ENCODE measurements at places on chromosomes 7 and 10.

DNA sequence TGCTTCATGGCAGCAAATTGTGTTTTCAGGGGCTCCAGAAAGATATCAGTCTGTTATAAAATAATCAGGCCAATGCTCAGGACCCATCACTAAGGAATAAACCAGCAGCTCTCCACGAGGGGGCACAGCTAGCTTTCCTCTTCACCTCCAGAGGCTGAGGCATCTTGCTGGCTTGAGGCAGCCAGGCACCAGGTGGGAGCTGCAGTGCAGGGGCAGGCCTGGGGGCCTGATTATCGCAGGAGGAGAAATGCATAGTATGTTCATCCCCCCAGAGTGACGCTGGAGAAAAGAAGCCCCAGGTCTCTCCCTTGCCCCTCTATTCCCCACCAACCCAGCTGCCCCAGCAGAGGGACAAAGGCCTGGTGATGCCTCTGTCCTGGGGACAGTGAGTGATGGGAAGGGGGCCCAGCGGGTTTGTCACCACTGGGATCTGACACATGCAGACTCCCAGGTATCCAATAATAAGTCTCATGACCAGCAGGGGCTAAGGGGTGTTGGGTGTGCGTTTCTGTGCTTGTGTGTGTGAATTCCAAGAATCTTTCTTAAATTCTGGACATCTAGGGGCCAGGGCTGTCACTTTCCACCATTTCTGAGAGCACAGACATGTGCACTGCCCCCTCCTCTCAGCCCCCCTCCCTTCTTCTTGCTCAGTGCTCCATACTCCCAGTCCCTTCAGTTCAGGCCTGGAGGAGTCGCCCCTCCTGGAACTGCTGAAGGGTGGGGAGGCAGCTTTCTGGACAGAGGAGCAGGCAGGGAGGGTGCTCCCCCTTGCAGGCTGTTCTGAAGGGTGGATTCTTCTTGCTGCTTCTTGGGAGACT lies 128.1 kb upstream of the FAM20C start:
- H3K27ac ChIP-seq, result no peak overlapping the region
- H3K4me3 ChIP-seq, result no peak overlapping the region
- no peaks in the 10 kb centered on the region for H3K36me3 ChIP-seq
- peak; percentile 81 for DNase-seq
- H3K4me1 ChIP-seq, result peaks cover 12% of the 10 kb centered on the region

DNA sequence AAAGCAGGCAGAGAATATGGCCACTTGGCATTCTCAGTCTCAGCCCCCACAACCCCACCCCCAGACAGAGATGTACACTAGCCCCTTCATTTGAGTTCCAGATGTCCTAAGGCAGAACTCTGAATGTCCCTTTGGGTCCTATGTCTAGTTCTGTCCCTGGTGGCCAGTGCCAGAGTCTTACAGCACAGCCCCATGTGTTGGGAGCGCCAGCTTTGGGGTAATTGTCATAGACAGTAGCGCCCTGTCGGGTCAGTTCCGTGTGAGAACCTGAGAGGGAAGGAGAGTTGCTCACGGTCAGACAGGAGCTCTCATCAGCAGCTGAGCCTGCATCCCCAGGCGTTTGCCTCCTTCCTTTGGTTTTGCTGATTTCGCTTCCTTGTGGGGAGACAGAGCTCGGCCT lies 94.9 kb upstream of the INSYN2A start:
- no peaks in the 10 kb centered on the region for H3K4me1 ChIP-seq
- DNase-seq, result no peak
- H3K36me3 ChIP-seq, result peaks cover 16% of the 10 kb centered on the region
- no peak overlapping the region for H3K4me3 ChIP-seq

- H3K27ac ChIP-seq, result no peak overlapping the region
- no peaks in the 10 kb centered on the region for H3K36me3 ChIP-seq
- DNase-seq, result no peak
- H3K27me3 ChIP-seq, result no peaks in the 10 kb centered on the region
These were observed 107.9 kb upstream of the FAM180A start for GRCh38 chr7:135856356-135857144.

DNA sequence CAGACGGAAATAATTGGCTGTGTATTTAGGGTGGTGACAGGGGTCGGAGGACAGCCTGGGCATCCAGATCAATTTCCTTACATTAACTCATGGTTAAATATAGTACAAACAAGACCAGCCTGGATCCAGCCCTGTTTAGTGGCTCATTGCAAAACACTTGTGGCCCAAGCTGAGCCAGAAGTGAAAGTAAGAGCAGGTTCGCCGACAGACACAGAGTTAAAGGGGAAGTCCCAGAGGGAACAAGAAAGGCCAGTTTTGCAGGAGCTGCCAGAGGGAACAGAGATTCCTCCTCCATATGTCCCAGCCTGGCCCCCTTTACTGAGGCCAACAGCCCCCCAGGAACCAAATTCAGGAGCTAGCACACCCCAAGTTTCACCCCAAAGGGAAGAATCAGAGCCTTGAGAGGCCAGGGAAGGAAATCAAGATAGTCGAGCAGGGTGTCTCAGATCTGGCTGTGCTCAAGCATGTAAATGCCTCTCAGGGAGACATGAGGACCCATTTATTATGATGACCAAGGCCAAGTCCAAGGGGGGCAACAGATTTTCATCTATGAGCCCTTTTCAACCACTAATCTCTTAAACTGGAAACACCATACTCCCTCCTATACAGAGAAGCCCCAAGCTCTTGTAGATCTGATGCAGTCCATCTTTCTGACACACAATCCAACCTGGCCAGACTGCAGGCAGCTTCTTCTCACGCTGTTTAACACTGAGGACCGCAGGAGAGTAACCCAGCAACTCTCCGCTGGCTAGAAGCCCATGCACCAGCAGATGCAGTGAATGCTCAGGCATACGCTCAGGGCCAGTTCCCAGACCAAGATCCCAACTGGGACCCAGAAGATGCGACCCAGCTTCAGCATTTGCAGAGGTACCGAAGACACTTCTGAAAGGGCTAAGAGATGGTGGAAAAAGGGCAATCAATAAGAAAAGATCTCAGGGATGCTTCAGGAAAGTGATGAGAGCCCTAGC lies 15.9 kb upstream of the ADCK2 start:
- H3K4me1 ChIP-seq, result peaks cover 14% of the 10 kb centered on the region
- DNase-seq, result peak; percentile 55
- no peaks in the 10 kb centered on the region for H3K36me3 ChIP-seq
- H3K27me3 ChIP-seq, result peaks cover 12% of the 10 kb centered on the region

DNA sequence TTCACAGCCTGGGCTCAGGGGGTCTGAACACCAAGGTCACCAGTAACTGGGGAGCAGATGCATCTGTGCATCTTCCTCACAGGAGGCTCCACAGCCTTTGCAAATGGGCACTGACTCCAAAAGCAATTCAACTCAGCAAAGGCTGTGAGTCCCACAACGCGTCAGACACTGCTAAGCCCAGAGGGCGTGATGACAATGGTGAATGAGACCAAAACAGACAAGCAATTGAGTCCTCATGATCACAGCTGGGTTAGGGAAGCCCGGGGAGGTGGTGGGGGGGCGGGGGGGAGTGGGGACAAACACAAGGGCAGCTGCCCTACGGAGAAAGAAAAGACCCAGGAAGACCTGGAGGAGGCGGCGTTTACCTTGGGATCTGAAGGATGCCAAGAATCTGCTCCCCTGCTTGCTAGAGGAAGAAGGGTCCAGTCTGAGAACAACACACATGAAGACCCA lies 61.6 kb upstream of the RNF32 start:
- H3K4me1 ChIP-seq, result no peaks in the 10 kb centered on the region
- H3K27ac ChIP-seq, result no peak overlapping the region
- DNase-seq, result no peak

GRCh38 chr10:623014-623413 lies 66.5 kb downstream of the DIP2C start:
- no peak for DNase-seq
- H3K4me3 ChIP-seq, result no peak overlapping the region
- H3K27ac ChIP-seq, result peak overlapping the region; percentile 87

DNA sequence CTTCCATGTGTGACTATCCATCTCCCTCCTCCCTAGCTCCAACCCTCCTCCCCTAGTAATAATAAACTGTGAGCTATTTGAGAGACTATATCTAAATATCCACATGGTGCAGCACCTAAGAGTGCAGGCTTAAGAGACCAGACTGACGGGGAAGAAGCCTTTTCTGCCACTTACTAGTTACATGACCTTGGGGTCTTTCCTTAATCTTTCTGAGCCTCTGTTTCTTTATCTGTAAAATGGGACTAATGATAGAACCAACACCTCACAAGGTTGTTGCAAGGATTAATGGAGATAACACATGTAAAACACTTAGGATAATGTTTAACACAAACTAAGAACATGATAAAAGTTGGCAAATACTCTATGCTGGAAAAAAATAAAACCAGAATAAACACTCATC lies 37.1 kb upstream of the FBXW4 start:
- H3K27me3 ChIP-seq, result no peaks in the 10 kb centered on the region
- H3K4me1 ChIP-seq, result no peaks in the 10 kb centered on the region
- no peaks in the 10 kb centered on the region for H3K36me3 ChIP-seq
- no peak overlapping the region for H3K27ac ChIP-seq
- no peak overlapping the region for H3K4me3 ChIP-seq
- DNase-seq, result no peak

DNA sequence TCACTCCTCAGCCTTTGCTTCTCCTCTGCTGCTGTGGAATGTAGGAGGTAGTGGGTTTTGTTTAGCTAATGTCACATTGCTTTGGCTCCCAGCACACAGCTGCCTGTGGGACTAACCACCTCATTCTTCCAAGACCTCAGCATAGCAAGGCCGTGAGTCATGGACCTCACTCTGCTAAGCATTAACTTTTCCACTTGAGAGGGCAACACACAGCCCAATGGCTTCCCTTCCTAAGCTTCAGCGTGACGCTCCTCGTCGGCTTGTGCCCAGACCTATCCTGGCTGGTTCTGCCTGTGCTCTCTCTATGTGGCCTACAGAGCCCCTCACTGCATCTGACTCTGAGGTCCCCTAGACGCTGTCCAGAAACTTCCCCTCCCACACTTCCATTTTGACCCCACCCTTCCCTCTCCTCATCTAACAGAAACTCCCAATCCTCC lies 23.3 kb downstream of the MYOF start:
- peaks cover 4% of the 10 kb centered on the region for H3K36me3 ChIP-seq
- H3K27ac ChIP-seq, result peak overlapping the region; percentile 92
- peak overlapping the region; percentile 9 for H3K4me3 ChIP-seq
- peak; percentile 93 for DNase-seq
- H3K4me1 ChIP-seq, result peaks cover 62% of the 10 kb centered on the region

GRCh38 chr7:95470452-95470851 lies 15.3 kb upstream of the ASB4 start:
- H3K27ac ChIP-seq, result no peak overlapping the region
- no peak overlapping the region for H3K4me3 ChIP-seq
- H3K27me3 ChIP-seq, result no peaks in the 10 kb centered on the region
